ENCODE measurements at places on chromosomes 16 and 17.

DNA sequence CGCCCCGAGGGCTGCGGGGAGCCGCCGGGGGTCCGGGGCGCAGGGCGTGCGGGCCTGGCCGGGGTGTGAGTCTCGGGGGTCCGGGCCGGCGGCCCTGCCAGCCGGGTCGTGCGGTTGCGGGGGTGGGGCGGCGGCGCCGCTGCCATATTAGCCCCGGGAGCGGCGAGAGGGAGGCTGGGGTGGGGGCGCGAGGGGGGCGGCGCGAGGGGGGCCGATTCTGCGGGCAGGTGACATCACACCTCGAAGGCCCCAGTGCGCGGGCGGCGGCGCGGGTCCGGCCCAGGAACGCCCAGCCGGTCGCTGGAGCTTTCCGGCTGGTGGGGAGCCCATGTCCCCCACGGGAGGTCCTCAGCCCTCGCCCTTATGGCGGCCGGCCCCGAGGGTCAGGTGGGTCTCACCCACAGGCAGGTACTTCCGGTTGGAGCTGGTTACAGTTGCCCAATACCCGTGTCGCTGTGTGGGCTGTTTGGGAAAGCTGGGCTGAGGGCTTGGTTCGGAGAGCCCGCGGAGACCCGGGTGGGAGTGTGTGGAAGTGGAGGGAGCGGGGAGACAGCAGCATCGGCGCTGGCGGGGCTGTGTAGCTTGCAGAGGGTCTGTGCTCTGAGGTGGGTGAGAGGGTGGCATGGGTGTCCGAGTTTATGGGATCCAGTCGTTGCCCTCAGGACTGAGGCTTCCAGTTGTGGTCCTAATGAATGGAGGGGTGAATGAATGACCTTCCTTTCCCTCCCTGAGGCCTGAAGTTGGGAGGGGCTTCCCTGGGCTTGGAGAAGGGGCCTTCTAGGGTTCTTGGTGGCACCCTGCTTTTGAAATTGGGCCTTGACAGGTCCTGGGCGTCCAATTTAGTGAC, 804 bp downstream of the ATP6V0C start:
- DNase-seq = no peak

GRCh38 chr17:7403727-7403976, 245 bp downstream of the TMEM256 start:
- DNase-seq = peak; percentile 76

DNA sequence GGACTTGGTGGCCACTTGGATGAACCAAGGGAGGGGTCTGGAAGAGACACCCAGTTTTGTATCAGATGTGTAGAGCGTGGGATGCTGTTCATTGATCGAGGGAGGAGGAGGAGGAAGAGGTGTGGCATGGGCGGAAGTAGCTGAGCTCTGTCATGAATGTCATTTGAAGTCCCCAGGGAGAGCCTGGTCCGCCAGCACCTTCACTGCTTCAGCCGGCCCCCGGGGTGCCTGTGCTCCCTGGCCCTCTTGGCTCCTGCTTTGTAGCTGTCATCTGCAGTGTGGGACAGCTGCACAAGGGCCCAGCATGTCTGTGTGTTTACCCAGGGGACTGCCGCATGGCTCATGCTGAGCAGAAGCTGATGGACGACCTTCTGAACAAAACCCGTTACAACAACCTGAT, 75.4 kb upstream of the RBL2 start:
- DNase-seq = no peak

DNA sequence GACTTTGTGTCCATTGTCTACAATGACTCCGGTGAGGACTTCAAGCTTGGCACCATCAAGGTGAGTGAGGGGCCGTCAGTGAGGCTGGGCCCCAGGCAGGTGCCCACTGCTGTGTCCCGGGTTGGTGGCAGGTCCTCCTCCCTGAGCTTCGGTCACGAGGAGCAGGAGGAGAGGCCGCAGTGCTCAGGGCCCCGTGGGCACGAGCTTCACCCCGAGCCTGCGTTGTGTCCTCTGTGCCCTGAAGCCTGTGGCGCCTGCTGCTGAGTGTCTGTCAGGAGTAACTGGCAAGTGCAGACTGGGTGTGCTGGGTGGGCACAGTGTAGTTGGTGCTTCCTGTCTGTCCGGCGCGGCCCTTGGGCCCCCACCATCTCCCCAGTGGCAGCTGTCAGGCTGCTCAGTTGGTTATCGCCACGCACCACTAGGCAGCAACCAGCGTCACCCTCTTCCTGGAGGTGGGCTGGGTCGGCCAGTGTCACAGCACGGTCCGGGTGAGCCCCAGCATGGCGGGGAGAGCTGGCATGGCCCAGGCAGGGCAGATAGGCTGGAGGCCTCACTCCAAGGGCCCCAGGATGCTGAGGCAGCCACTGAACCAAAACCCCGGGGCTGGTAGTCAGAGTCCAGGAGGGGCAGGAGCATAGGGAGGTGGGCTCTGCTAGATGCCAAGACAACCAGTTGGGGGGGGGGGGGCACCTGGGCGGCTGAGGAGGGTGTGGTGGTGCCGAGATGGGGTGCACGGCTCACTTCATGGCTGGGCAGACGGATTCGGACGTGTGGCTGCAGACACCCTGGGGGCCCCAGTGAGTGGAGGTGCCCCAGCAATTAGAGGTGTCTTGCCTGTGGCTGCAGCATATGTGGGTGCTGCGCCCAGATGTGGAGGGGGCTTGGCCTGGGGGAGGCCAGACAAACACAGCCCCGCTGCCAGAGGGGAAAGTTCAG, 39.3 kb downstream of the TSC2 start:
- no peak for DNase-seq

DNA sequence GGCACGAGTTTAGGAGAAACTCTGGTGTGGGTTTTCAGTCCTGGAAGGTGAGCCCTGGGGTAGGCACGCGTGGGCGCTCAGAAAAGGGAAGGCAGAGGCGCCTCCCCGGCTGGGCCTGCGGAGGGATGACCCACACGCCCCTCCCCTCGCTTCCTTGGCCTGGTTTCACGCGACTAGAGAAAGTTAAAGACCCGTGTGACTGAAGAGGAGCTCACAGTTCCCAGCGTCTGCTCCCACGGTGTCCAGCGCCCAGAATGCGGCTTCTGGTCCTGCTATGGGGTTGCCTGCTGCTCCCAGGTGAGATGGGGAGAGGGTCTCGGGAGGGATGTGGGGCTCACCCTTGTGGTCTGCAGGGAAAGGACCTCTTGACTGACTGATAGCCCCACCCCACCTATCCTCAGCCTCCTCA, at the start of gene CD300LG:
Gene CD300LG (plus strand): TSS at position 214 of the 409 bp plus-strand sequence. CDS start 41 bp downstream, at position 255.
- DNase-seq = no peak

DNA sequence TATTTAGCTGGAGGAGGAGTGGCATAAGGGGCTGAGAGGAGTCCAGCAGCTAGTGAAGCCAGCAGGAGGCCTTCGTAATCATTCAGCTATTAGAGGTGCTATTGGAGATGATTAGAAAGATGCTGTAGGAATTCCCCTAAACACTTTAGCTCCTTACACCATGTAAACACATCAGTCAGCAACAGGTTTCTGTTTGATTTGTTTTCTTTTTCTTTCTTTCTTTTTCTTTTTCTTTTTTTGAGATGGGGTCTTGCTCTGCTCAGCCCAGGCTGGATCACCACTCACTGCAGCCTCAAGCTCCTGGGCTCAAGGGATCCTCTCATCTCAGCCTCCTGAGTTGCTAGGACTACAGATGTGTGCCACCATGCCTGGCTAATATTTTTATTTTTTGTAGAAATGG, 10.6 kb upstream of the SEPHS2 start:
- DNase-seq = no peak

- no peak for DNase-seq
Observed at GRCh38 chr17:82231312-82231561, 2.4 kb downstream of the SLC16A3 start.

DNA sequence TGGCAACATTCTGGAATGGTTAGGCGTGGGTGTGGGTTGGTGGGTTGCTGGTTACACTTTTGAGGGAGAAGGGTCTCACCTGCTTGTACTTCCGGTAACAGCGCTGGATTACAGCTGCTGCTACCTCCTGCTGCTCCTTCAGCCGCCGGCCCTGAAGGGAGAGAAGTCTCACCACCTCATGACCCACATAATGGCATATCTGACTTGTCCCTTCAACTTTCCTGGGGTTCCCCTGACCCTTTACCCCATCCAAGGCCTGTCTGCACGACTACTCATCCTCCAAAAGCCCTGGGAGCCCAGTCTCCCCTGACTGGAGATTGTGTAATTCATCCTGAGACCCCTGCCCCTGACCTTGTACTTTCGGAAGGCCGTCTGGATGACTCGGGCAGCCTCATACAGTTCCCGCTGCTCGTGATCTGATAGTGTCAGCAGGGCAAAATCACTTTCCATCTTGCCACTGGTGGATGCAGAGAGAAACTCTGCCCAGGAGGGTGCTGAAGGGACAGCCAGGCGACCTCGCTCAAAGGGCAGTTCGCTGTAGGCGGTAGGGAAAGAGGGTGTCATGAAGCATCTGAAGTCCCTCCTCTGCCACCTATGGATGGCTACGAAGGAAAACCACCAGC, 2.0 kb upstream of the SPAG7 start:
- no peak for DNase-seq
